ENCODE measurements at places on chromosomes 1 and 21.

DNA sequence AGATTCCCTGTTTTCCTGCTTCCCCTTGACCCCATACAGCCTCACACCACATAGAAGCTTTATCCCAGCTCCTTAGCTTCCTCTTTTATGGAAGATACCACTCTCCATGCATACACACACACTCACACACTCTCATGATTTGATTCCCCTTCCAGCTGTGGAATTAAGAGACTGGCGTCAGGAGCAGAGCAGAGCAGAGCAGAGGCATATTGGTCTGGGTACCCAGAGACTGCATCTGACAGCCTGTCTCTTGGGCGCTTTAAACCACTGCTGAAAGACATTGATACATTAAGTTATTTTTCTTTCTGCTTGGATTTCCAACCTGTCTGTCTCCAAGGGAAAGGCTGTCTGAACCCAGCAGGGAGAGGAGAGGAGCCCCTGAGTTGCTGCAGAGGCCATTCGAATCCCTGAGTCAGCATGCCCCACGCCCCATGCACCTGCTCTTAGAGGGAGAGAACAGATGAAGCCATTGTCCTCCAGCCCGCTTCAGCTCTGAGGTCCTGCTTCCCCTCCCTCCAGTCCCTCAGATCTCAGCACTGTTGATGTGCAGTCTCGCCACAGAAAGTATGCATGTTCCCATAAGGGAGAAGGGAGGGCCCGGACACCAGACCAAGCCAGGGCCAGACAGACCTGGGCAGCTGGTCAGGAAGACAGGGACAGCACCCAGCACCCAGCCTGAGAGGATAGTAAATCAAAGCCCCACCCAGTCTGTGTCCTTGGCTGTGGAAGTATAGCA, 66.7 kb upstream of the GJB5 start:
- no peak for DNase-seq

DNA sequence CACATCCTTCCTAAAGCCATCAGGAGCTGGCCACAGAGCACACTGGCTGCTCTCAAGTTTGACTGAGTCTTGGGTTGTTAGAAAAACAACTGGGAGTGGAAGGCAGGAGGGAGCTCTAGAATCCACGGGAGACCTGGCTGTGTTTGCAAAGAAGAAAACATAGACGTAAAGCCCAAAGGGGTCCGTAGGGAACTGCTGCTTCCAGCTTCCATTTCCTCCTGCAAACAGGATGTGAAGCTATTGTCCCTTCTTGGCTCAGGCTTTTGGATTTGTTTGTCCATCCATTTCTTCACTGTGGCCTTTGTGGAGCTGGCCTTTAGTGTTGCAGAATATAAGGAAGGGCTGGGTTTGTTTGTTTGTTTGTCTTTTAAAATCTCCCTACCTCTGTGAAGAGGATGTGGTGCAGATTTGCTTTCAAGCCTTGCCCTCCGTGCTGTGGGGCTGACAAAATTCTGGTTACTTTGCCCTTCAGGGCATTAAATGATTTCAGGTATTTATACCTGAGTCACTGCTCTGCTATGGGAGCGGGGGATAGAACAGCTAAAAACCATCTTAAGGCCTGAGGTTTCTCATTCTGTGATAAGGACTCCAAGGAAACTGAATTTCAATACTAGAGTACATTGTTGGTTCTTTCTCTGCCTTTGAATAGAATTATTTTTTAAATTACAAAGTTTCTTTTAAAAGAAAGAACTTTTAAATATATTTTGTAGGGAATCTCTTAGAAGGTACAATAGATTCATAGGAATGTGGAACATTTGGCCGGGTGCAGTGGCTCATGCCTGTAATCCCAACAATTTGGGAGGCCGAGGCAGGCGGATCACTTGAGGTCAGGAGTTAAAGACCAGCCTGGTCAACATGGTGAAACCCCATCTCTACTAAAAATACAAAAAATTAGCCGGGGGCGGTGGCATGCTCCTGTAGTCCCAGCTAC, 74.3 kb downstream of the MPZL1 start:
- DNase-seq = no peak

GRCh38 chr1:38819516-38819915, 40.1 kb downstream of the RRAGC start:
- no peak for DNase-seq

DNA sequence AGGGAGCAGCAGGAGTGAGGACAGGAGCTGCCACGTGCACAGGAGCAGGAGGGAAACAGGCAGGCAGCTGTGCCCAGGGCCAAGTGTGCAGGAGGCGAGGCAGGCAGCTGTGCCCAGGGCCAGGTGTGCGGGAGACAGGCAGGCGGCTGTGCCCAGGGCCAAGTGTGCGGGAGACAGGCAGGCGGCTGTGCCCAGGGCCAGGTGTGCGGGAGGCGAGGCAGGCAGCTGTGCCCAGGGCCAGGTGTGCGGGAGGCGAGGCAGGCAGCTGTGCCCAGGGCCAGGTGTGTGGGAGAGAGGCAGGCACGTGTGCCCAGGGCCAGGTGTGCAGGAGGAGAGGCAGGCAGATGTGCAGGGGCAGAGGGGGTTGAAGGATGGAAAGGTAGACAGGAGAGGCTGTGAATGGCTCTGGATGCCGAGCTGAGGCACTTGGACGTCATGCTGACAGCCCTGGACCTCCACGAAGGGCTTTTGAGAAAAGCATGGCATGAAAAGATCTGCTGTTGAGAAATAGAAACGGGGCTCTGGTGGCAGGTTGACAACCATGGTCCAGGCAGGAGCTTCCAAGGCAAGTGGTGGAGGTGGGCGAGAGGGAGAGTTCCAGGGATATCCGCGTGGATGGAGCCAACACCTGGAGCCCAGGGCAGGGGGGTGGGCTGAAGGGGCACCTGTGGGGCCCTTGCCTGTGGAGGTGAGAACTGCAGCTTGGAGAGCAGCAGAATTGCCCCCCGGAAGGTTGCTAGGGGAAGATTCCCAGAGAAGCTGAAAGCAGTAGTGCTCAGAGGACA, 19.1 kb upstream of the NPHP4 start:
- DNase-seq = no peak

- DNase-seq = no peak
Observed at GRCh38 chr21:44815852-44816628, 1.8 kb downstream of the SUMO3 start.

- no peak for DNase-seq
Observed at GRCh38 chr1:7253988-7254587, 468.8 kb downstream of the CAMTA1 start.

DNA sequence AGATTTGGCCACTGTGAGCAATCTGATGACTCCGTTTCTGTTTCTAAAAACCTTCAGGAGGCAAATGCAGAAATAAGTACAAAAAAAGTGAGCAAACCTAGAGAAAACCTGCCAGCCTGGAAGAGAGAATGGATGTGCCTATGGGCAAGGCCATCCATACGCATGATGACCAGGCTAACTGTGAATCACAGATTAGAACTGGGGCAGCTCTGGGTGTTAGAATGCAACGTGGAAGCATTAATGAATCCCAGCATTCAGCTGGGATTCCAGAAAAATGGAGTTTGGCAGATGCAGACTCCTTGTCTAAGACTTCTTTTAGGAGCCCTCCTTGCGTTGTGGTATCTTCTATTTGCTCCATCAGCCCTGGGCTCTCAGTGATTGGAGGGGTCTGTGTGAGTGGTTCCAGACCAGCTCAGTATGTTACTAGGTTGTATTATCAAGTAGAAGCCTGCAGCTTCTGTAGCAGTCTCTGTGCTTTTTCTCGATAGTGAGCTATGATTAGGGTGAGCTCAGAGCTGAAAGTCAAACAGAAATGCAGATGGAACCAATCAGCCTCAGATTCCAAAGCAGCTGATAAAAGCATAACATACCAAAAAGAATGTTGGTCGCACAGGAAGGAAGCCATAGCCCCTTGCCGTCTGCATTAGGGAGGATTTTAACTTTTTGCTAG, 154.0 kb downstream of the PSMG1 start:
- no peak for DNase-seq

GRCh38 chr21:43352154-43352537, 74.8 kb downstream of the SIK1 start:
- no peak for DNase-seq
